ENCODE measurements at places on chromosomes 12 and 14.
A peak's percentile ranks its signal among the peaks of the same experiment; 100 is the strongest.

DNA sequence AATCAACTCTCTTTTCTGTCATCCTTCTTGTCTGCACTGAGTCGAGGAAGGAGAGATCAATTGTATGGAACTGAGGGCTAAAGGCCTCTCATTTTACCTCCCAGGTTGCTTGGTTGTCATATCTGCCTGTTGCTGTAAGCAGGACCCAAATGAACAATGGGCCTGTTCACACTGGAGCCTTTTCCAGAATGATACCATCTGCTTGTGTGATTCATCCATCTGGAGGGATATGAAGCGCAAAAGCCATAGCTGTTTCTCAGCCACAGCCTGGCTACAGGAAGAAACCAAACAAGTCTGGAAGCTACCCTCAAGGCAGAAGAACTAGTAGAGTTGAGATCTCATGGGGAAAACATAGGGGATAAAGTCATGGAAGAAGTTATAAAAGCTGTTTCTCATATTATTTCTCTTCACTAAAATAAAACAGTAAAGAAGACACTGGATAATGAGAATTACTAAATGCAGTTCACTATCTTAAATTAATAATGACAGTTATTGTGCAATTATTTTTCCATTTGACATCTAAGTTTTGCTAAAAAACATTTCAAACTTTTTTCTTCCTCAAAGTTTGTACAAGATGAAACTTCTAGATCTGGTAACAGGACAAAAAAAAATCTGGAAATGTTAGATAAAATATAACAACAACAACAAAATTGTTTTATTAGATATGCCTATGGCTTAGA, 106.3 kb downstream of the SPTSSA start:
- DNase-seq: peak; percentile 52

DNA sequence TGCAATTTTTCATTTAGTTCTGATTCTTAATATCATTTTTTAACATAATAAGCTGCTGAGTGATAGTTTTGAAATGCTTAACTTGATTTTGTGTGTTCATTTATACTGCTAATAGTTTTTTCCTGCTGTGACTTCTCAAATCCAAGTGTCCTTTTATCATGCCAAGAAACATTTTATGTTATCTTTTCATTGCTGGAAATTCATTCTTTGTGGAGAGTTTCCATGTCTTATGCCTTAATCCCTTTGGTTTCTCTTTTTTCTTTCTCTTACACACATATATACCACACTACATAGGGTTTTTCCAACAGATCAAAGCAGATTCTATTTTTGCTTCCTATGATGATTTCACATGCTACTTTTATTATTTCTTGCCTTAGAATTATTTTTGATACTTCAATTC, 981.1 kb downstream of the SLC6A15 start:
- DNase-seq: no peak

DNA sequence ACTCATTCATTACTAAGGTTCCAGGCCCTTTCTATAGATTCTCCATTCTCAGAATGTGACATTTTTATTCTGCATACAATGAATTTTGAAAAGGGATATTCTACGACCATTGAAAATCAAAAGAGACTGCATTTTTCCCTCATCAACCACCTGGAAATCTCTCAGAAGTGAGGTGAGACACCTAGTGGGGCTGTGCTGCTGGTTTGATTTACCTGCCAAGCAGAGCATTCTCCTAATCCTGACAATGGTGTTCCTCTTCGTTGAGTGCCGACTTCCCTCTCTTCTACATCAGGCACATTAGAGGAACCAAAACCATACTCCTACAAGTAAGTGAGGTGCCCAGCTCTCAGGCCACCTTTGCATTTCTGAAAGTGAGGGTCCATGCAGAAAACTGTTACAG, 14.9 kb downstream of the CKB start:
- DNase-seq: no peak

GRCh38 chr14:72416081-72416849, 477.6 kb downstream of the DPF3 start:
- no peak for DNase-seq

GRCh38 chr14:63200767-63201166, 3.5 kb upstream of the RHOJ start:
- DNase-seq: no peak

- no peak for DNase-seq
Observed at GRCh38 chr12:124738636-124739467, 124.8 kb downstream of the SCARB1 start.

- DNase-seq: no peak
Observed at GRCh38 chr12:90851800-90852718, 102.9 kb downstream of the CCER1 start.

GRCh38 chr14:37122288-37122687, 50.1 kb downstream of the SLC25A21 start:
- DNase-seq: no peak

All from SK-N-MC (cell line).